ENCODE measurements at places on chromosomes 4 and X. TPM values are rescaled to one million over a fixed set of nuclear protein-coding genes. Genes with fewer than 3 reads are reported as not detected.

The PABPC4L gene
- total RNA-seq: not detected

DNA sequence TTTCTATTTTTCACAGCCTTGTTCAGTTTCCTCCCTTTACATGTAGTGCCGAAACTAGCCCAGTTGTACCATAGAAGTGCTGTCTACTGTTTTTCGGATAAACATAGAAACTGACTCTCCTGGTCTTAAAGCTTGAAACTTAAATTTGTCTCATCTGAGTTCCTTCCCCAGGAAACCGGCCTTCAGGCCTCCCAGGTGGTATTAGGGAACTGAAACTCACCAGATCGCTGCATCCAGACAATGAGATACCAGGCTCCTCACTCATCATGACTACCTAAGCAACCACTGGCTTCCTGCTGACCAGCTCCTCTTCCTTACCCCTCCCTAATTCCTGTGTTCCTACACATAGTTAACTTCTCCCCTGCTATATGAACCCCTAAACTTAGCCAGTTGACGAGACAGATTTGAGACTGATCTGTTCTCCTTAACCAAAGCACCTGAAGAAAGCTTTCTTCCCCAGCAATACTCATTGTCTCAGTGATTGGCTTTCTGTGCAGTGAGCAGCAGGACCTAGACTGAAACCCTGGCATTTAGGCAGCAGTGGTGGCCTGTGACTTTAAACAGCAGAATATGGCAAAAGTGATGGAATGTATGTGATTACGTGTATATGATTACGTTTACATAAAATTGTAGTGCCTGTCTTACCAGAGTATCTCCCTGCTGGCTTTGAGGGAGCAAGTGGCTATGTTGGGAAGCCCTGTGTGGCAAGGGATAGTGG, 959.1 kb upstream of the LCORL start:
- no peaks in the 10 kb centered on the region for H3K4me1 ChIP-seq
- no peaks in the 10 kb centered on the region for H3K36me3 ChIP-seq
- no peaks in the 10 kb centered on the region for H3K27me3 ChIP-seq
- no peak overlapping the region for H3K27ac ChIP-seq
- no peak for DNase-seq

DNA sequence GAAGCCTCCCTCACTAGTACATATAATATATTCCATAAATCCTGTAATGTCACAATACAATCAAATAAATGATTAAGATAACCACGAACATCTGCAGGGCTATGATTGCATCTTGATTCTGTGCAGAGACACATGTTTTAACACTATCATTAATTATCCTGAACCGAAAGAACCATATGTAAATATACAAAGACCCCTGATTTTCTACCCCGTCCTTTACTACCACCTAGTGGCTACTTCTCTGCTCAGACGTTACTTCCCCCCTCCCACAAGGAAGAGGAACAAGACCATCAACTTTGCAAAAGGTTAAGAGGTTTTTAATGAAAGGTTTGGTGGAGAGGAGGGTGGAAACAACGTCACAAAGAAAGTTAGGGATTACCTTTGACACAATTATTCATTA, 134.0 kb downstream of the COL4A6 start:
- no peaks in the 10 kb centered on the region for H3K36me3 ChIP-seq
- no peak overlapping the region for H3K4me3 ChIP-seq
- no peak overlapping the region for H3K27ac ChIP-seq

DNA sequence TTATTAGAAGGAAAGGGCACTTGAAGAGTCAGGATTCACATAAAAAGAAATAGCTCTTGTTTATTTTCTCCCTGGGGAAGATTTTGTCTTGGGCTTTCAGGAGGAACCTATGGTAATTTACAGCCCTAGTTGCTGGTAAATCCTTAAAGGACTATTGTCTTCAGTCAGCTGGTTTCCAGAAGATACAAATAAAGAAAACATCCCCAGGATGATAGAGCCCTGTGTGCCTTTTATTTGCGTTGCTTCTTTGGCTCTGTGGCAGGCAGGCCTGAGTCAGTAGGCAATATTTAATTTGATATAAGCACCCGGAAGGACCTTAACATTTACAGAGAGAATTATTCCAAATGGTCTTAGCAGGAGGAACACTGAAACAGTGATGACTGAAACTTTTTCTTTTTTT, 131.0 kb upstream of the SLC34A2 start:
- no peaks in the 10 kb centered on the region for H3K36me3 ChIP-seq
- H3K27ac ChIP-seq: no peak overlapping the region
- no peak for DNase-seq

The AR gene
- total RNA-seq: not detected

DNA sequence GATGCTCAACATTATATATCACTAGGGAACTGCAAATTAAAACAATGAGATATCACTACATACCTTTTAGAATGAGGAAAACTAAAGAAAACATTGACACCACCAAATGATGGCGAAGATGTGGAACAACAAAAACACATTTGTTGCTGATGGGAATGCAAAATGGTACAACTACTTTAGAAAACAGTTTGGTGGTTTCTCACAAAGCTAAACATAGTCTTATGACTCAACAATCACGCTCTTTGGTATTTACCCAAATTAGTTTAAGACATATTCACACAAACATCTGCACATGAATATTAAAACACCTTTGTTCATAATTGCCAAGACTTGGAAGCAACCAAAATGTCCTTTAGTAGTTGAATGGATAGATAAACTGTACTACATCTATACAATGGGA, 53.2 kb downstream of the USO1 start:
- no peak overlapping the region for H3K27ac ChIP-seq
- peaks cover 33% of the 10 kb centered on the region for H3K36me3 ChIP-seq
- no peaks in the 10 kb centered on the region for H3K27me3 ChIP-seq
- H3K4me3 ChIP-seq: no peak overlapping the region
- H3K4me1 ChIP-seq: no peaks in the 10 kb centered on the region

The MPC1L gene
- total RNA-seq: not detected

- no peak overlapping the region for H3K27ac ChIP-seq
- H3K27me3 ChIP-seq: no peaks in the 10 kb centered on the region
- H3K36me3 ChIP-seq: no peaks in the 10 kb centered on the region
- peaks cover 60% of the 10 kb centered on the region for H3K4me1 ChIP-seq
- DNase-seq: peak; percentile 55
- no peak overlapping the region for H3K4me3 ChIP-seq
These were observed 7.0 kb downstream of the AMMECR1 start for GRCh38 chrX:110310896-110311295.

The ABCD1 gene
- total RNA-seq: 3.4 TPM

DNA sequence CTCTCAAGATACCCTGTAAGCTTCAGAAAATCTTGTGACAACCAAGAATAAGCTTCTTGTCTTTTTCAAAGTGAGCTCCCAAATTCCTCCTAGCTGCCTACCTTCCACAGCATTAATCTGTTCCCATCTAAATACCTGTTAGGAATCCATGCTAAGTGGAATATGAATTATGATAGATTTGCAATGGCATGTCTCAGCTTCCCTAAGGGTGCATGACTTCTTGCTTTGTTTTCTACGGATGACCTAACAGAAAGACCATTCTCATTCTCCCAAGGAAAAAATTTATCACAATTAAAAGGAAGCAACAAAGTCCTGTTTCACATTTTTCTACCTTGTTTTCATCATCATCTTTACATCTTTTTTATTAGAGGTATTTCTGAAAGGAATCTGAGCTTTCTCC, 532.7 kb downstream of the GRXCR1 start:
- no peaks in the 10 kb centered on the region for H3K27me3 ChIP-seq
- no peaks in the 10 kb centered on the region for H3K36me3 ChIP-seq
- H3K27ac ChIP-seq: no peak overlapping the region
- H3K4me3 ChIP-seq: no peak overlapping the region
- H3K4me1 ChIP-seq: no peaks in the 10 kb centered on the region

The ANAPC10 gene
- 23.5 TPM for total RNA-seq

GRCh38 chr4:33512397-33512796, 2731.9 kb downstream of the ARAP2 start:
- H3K4me1 ChIP-seq: no peaks in the 10 kb centered on the region
- no peaks in the 10 kb centered on the region for H3K36me3 ChIP-seq
- H3K4me3 ChIP-seq: no peak overlapping the region
- no peak for DNase-seq
- no peaks in the 10 kb centered on the region for H3K27me3 ChIP-seq

DNA sequence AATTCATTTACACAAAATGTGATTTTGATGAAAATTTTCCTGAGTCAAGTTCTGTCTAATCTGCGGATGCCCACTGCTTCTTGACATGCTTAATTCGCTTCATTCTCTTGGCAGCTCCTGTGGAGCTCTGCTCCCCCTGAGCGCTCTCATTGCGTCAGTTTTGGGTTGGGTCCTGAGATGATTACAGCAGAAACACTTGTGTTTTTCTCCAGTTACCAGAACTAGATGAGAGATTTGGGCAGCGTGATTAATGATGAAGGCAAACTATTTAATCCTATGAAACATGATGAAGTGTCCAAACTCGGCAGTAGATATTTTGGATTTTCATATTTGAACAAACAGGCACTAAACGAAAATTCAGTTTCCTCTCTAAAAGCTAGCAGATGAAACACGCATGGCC, 4.2 kb upstream of the CXCL1 start:
- H3K27ac ChIP-seq: no peak overlapping the region
- H3K27me3 ChIP-seq: peaks cover 17% of the 10 kb centered on the region
- DNase-seq: no peak
- no peaks in the 10 kb centered on the region for H3K36me3 ChIP-seq

The RRH gene
- total RNA-seq: not detected

DNA sequence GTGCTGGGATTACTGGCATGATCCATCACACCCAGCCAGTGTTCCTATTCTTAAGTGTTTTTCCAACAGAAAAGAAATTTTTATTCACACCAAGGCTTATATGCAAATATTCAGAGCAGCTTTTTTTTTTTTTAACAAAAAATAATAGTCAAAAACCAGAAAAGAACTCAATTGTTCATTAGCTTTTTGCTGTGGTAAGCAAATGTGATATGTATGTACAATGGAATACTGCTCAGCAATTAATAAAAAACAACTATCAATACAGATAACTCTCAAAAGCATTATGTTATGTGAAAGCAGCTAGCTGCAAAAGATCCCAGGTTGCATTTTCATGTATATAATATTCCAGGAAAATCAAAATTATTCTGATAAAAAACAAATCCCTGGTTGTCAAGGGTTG, 132.3 kb downstream of the SLIT2 start:
- H3K4me3 ChIP-seq: no peak overlapping the region
- H3K27ac ChIP-seq: no peak overlapping the region
- no peak for DNase-seq
- no peaks in the 10 kb centered on the region for H3K4me1 ChIP-seq

The PLP1 gene
- not detected for total RNA-seq

The AMOT gene
- 1.5 TPM for total RNA-seq

The CT55 gene
- total RNA-seq: not detected

DNA sequence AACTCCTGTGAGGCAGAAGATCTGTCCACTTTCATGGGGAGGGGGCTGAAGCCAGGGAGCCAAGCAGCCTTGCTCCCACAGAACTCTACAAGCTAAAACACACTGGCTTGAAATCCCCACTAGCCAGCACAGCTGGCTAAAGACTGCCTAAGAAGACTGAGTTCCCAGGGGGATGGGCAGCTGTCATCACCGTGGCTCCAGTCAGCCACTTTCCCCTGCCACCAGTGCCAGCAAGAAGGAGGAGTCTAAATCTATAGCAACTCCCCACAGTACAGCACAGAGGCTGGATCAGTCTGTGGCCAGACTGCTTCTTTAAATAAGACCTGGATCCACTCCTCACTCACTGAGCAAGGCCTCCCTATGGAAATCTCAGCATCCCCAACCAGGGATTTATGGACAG, 308.6 kb downstream of the FAM47B start:
- no peak overlapping the region for H3K27ac ChIP-seq
- H3K4me3 ChIP-seq: no peak overlapping the region
- H3K4me1 ChIP-seq: no peaks in the 10 kb centered on the region
- no peaks in the 10 kb centered on the region for H3K36me3 ChIP-seq

GRCh38 chr4:112418092-112418491, 97.9 kb downstream of the NEUROG2 start:
- no peaks in the 10 kb centered on the region for H3K4me1 ChIP-seq
- no peaks in the 10 kb centered on the region for H3K27me3 ChIP-seq
- H3K4me3 ChIP-seq: no peak overlapping the region
- no peak for DNase-seq

The ZNF630 gene
- total RNA-seq: 1.5 TPM

GRCh38 chr4:5125321-5125720, 74.0 kb downstream of the STK32B start:
- DNase-seq: no peak
- no peaks in the 10 kb centered on the region for H3K4me1 ChIP-seq
- H3K27me3 ChIP-seq: peaks cover 3% of the 10 kb centered on the region

DNA sequence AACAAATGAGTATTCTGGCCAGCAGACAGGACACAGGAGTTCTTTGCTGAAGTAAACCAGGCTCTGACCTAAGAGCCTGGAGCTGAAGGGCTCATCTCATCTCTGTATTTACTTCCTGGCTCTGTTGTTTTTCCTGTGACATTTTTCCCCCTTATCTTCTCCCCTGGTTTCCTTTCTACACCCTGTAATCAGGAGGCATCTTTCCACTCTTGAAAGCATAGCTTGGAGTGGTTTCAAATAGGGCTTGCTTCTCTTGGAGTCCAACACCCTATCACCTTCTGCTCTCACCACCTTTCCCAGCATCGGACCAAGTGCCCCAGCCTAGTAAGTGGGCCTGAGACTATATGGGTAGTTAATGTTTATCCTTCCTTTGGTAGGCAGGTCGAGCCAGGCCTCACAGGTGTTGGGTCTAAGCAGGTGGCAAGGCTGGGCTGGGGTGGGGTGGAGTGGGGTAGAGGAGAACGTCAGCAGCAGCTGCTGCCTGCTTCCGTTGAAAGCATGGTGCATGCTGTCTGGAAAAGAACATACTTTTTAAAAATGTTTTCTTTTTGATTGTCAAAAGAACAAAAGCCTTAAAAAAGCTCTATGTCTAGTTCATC, 1.2 kb downstream of the DRP2 start:
- no peaks in the 10 kb centered on the region for H3K36me3 ChIP-seq
- H3K4me1 ChIP-seq: peaks cover 13% of the 10 kb centered on the region
- H3K27me3 ChIP-seq: no peaks in the 10 kb centered on the region
- no peak overlapping the region for H3K27ac ChIP-seq

The NBDY gene
- 46.3 TPM for total RNA-seq

DNA sequence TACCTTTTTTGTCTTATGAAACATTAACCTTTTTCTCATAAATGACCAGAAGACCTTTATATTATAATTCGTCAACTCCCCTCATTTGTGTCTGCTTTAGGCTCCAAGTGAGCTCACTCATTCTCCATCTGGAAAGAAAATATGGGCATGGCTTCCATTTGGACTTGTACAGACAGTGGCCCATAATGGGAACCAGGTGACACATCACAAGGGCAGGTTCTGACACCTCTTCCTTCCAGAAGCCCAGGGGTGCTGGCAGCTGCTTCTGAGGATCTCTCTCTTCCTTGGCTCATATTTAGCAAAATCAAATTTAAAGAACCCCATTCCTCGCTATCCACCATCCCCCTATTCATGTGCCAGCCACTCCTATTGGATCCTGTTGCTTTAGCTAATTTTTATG, 69.6 kb downstream of the CD38 start:
- H3K27ac ChIP-seq: no peak overlapping the region
- no peak overlapping the region for H3K4me3 ChIP-seq
- H3K27me3 ChIP-seq: no peaks in the 10 kb centered on the region
- no peaks in the 10 kb centered on the region for H3K4me1 ChIP-seq
- DNase-seq: no peak
- H3K36me3 ChIP-seq: peaks cover 20% of the 10 kb centered on the region

Measured in activated naive CD4-positive, alpha-beta T cell treated with anti-CD3 and anti-CD28 coated beads for 36 hours (primary cell).